Femur (tissue), 1 donor: ENCODE measurements at places on chromosomes 3 and 15.

- peak; percentile 25 for DNase-seq
Measured at GRCh38 chr3:48897460-48898376, 964 bp downstream of the SLC25A20 start.

DNA sequence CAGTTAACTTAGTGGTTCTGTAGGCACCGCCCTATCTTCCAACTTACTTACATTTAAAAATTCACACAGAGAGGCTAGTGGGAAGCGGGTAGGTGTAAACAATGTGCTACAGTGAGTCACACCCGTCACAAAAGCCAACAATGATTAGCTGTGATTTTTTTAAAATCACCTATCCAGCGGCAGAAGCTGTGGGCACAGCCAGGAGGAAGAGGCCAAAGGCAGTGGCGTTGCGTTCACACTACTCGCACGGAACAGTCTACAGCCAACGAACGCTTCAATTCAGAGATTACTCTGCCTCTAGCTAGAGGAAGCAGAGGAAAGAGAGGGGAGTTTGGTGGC lies 2.5 kb upstream of the NLGN1 start:
- DNase-seq = no peak

GRCh38 chr3:189626286-189626685 lies 4.9 kb upstream of the TP63 start:
- no peak for DNase-seq

DNA sequence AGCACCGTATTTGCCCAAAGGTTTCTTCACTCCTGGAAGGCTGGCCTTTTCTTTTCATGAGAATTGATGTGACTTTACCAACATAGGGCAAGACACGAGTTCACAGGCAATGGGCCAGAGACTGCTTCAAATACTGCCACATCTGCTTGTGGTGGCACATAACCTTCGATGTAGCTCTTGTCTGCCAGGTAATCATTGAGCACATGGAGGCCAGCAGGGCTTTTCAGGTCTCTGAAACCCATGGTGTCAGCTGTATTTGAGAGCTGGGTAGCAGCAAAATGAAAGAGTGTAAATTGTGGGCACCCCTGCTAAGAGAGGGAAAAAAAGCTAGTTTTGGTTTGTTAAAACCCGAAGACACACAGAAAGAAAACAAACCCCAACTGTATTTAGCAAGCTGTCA lies 200.7 kb downstream of the NAALADL2 start:
- DNase-seq = no peak

DNA sequence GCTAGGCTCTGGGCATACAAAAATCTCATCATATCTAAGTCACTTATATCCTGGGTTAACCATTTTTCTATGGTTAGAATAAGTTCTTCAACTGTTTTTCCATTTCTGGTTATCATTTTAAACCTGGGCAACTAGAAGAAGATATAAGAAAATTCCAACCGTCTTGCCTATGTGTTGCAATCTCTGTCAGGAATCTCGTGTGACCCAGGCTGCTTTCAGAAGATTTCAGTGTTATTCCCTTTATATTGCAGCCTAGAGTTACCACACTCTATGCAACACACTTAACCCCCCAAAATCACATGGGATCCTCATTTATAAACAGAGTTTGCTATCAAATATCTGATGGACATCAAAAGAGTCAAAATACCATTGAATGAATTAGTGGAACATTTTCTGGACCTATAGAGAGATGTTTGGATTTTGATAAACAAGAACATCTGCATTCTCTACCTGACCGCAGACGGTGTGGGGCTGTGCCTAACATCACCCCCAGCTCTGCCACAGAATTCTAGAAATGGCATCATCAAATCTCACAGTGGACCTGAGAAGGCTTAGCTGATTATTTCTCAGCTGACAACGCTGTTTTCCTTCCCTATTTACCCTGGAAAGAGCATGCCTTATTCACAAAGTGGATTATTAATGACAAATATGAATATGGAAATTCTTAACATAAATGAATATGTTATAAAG lies 515.7 kb downstream of the NTRK3 start:
- no peak for DNase-seq

- no peak for DNase-seq
Measured at GRCh38 chr3:39329493-39329892, at the start of gene CCR8. TSS of gene CCR8 (plus strand) at chr3:39329709. CDS start at chr3:39332332, 2,623 bp downstream.

DNA sequence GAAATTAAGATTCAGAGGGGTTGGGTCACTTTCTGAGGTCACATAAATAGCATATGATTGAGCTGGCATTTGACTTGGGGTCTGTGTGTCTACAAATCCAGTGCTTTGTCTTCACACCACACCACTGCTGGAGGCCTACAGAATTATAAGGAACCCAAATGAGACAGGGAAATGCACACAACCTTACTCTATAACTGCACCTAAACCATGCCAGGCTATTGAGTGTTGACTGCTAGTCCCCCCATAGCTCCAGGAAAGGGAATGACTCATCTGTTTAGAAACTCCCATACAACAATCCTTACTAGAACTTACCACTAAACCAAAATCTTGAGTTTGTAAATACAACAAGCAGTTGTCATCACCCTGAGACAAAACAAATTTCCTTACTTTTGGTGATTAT lies 16.9 kb upstream of the TSC22D2 start:
- DNase-seq = no peak

- no peak for DNase-seq
Measured at GRCh38 chr15:65476903-65477302, 40.6 kb downstream of the DPP8 start.

DNA sequence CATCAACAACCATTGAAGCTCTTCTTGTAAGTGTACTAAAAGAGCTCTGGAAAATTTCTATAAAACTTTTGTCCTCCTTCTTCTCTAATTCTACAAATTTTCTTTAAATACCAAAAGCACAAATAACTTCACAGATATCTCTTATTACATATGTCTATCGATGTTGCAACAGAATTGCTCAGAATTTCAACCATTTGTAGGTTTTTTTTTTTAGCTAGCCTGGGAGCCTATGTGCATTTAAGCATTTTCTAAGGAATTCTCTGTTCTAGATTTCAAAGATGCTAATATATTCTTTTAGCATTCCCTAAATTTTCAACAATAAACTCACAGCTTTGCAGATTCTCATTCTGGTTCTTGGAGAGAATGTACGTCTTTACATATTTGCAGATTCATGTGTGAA lies 774.3 kb upstream of the NR2F2 start:
- DNase-seq = no peak
